ENCODE measurements at places on chromosomes 16 and 17.

DNA sequence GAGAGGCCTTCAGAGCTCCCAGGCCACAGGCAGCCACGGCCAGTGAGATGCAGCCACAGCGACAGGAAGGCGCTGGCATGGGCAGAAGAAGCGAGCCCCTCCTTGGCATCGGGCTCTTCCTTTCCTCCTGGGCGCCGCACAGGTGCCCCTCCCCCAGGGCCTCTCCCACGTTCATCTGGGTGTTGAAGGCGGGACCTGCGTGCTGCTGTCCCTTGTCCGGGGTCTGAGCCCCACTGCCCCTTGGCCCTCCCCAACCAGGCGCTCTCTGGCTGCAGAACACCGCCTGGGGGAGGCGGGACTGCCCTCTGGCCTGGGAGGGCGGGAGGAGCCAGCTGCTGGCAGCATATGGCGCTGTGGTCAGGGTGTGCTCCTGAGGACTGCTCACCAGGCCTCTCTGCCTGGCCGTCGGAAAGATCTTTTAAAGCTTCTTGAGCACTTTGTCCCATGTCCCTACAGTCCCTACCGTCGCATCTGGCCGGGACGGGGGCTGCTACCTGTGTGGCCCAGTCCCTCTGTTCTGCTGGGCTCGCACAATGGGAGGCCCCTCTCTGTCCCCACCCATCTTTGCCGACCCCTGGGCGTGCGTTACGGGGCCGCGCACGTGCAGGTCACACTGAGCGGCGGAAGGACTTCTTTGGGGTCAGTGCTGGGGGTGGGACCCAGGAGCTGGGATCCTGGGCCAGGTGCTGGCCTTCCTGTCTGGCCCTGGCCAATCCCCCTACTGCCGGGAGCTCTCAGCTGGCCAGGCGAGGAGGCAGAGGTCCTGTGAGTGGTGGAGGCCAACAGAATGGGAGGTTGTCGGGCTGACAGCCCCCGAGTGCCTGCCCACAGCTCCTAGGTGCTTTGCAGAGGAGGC, 1.7 kb downstream of the SLC25A10 start:
- DNase-seq: no peak

DNA sequence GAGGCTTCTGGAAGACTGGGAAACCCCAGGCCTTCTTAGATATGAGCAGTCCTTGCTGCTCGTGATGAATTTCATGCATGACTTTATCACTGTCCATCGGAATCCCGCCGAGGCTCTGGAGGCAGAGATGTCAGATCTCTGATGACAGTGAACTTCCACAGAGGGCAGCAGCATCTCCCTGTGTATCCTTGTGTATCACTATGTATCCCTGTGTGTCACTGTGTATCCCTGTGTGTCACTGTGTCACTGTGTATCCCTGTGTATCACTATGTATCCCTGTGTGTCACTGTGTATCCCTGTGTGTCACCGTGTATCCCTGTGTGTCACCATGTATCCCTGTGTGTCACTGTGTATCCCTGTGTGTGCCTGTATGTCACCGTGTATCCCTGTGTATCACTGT, 160.2 kb upstream of the CHMP6 start:
- no peak for DNase-seq

DNA sequence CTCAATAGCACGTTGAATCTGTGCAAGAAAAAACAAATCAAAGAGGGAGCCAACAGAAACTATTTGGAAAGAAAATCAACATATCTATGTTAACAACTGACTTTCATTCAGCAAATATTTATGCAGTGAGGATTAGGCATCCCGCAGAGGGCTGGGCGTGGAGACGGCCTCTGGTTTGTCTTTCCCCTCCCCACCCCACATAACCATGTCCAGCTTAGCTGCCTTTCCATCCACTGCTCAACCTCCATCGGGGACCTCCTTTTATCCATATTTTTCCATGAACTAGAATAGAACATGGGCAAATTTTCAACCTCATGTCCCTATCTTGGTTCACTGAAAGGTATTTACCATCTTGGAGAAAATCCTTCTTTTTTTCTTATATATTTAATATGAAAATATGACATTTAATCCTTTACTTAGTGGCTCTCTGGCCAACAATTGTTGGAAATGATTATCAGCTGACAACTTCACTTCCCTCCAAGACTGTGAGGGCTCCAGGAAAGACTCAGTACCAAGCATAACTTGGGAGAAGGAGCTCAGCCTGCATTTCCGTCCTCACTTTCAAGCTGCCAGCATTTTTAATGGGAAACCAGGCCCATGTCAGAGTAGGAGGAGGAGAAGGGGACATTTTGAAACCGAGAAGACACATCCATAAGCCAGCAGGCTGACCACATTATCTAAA, 462.6 kb upstream of the MAF start:
- DNase-seq: no peak

DNA sequence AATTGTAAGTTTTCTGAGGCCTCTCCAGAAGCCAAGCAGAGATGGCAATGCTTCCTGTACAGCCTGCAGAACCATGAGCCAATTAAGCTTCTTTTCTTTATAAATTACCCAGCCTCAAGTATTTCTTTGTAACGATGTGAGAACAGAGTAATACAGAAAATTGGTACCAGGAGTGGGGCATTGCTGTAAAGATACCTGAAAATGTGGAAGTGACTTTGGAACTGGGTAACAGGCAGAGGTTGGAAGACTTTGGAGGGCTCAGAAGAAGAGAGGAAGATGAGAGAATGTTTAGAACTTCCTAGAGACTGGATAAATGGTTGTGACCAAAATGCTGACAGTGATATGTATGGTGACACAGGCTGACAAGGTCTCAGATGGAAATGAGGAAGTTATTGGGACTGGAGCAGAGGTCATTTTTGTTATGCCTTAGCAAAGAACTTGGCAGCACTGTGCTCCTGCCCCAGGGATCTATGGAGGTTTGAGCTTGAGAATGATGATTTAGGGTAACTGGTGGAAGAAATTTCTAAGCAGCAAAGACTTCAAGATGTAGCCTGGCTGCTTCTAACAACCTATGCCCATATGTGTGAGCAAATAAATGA, 23.1 kb downstream of the PRDM7 start:
- DNase-seq: no peak
